ENCODE measurements at places on chromosomes 5 and 9.

GRCh38 chr5:154709368-154710305 lies 45.5 kb upstream of the LARP1 start:
- DNase-seq, result no peak

DNA sequence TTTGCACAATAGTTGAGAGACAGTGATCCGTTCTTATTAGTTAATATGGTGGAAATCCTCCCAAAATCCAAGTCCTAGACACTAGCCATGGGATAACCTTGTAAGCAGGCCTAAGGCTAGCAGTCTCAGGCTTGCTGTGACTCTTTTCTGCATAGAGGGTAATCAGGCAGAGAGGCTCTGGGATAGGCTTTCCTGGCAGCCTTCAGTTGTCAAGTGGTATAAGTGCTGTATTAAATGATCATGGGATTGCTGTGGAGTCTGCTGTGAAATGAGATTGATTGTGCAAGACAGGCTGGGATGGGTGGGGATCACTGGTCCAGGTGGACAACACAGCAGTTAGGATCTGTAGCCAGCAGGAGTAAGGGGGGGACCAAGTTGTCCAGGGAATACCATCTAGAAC lies 416.4 kb downstream of the TLE4 start:
- no peak for DNase-seq

- no peak for DNase-seq
Measured at GRCh38 chr9:123678038-123678877, 251.7 kb downstream of the DENND1A start.

DNA sequence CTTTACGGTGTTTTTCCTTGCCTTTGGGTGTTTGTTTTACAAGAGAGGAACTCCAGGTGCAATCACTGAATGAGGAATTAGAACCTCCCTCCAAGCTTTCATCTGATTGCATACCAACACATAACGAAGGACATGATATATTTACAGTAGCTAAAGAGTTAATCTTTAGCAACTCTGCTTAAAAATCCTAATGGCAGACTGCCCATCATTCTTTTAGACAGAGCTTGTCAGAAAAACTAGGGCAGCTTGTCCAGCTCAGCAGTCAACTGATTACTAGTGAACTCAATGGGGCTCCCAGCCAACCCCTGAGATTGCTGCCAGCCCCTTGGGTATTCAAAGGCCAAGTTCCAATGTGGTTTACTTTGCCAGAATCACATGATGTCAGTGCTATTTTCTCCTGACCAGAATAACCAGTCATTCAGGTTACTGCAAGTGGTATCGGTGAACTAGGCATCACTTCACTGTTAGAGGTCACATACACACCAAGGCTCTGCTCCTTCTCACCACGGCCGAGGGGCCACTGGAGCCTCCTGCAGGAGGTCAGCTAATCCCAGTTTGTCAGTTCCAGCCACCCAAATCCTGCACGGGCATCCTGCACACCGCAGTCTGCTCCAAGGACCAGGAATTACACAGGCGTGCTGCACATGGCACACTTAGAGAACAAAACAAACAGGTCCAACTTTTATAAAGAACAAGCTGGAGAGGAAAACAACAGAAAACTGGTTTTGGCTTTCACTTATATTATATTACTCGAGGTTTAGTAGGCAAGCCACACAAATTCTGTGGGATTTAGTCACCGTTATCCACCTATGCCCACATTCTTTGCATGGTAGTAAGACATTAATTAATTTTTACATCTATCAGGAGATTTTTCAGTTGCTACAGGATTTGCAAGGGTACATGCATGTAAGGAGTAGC lies 62.5 kb downstream of the NFIB start:
- DNase-seq, result no peak

DNA sequence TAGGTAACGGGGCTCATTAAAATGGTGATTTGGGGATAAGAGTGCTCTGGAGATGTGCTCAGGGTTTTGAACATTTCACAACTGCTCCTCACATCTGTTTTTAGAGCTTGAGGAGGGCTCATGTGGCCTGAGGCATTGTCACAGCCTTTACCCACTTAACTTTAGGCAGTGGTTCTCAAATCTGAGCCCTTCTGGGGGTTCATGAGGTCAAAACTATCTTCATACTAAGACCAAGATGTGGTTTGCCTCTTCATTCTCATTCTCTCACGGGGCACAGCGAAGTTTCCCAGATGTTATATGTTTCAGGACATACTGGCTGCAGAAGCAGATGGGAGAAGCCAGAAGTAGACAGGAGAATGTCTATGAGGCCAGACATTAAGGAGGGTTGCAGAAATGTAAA lies 38.4 kb downstream of the STXBP1 start:
- DNase-seq, result no peak

DNA sequence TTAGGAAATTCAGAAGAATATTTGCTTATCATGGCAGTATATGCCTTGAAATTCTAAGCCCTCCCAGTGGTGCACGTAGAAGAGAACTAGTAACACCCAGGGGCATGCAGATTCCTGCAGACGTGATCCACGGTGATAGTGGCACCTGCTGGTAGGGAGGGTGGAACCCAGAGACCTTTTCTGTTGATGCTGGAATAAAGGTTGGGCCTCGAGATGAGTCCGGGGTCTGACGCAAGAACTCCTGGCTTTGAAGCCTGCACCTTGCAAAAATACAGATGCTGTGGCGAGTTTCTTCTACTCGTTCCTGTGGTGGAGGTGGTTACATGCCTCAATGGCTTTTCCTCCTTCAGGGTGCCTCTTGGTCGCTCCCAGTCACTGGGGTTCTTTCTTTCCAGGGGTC lies 39.5 kb upstream of the PHF2 start:
- DNase-seq, result no peak

DNA sequence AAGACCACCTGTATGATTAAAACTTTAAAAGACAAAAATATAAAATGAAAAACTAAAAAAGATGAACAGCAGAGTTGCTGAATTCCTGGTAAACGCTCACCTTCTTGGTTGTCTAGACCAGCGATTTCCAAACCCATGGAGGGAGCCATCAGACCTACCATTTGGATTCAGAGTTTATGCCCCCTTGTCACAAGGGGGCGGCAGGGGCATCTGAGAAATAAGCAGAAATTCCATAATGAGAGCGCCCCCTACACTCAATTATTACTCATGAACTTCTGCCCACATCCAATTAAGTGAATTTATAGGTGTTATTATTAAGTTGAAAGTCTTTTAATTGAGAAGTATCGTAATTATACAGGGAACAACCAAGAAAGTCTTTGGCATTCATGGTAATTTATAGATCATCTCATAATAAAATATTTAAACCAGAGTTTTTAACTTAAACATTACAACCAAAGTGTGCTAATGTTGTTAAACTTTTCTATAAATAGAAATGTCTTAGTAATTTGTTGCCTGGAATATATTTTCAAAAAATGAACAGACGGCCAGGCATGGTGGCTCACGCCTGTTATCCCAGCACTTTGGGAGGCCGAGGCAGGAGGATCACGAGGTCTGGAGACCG lies 35.2 kb upstream of the SPATA31C2 start:
- DNase-seq, result peak; percentile 77

GRCh38 chr5:57277085-57277484 lies 103.2 kb downstream of the GPBP1 start:
- DNase-seq, result no peak

GRCh38 chr9:38118862-38119438 lies 49.9 kb upstream of the SHB start:
- peak; percentile 16 for DNase-seq

DNA sequence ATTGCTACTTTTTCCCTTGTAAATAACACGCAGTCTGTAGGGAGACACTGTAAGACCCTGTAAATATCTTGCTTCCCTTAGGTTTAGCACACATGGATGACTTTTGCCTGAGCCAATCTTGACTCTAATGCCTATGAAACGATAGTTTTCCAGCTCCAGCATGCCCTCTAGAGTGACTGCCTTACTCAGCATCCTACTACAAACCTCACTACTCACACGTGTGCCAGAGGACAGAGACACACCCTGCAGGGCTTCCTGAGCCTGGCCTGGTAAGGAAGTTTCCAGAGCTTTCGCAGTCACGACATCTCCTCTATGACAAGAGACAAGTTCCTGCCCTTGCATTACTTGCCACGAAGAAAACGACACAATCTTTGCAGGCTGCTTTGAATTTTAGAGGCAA lies 138.1 kb downstream of the ATPSCKMT start:
- DNase-seq, result no peak

GRCh38 chr9:92669527-92669889 lies 423 bp downstream of the IPPK start:
- peak; percentile 67 for DNase-seq

DNA sequence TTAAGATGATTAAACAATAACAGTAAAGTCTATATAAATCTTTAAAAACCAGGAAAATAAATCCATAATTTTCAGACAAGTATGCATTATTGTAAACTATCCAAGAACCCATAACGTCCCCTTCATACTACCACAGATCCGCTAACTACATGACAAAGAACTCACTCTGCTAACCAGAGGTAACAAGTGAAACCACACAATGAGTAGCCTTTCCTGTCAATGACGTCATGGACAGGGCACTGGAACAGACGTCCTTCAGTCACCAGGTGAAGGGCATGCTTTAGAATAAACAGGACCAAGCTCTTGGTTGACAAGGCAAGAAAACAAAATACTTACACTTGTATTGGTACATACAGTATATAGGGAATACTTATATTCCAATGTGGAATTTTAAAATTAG lies 45.2 kb downstream of the RNF130 start:
- peak; percentile 28 for DNase-seq

DNA sequence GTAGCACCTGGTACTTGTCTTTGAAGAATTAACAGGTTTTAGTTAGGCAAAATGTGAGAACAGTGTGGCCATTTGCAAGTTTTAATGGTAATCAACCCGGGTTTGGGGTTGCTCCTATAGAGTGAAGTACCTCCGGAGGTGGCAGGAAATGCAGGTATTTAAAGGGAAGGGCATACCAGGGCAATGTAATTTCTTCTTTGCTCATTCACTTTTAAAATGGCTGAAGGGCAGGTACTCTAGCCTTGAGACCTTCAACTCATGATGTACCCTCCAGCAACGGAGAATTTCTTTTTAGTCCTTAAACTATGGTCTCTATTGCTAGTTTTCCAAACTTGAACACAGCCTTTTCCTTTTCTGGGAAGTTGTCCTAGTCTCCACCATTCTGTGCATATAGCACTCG lies 1.3 kb upstream of the HSPA4 start:
- no peak for DNase-seq

- no peak for DNase-seq
Measured at GRCh38 chr9:70954126-70954525, 167.3 kb downstream of the TRPM3 start.

DNA sequence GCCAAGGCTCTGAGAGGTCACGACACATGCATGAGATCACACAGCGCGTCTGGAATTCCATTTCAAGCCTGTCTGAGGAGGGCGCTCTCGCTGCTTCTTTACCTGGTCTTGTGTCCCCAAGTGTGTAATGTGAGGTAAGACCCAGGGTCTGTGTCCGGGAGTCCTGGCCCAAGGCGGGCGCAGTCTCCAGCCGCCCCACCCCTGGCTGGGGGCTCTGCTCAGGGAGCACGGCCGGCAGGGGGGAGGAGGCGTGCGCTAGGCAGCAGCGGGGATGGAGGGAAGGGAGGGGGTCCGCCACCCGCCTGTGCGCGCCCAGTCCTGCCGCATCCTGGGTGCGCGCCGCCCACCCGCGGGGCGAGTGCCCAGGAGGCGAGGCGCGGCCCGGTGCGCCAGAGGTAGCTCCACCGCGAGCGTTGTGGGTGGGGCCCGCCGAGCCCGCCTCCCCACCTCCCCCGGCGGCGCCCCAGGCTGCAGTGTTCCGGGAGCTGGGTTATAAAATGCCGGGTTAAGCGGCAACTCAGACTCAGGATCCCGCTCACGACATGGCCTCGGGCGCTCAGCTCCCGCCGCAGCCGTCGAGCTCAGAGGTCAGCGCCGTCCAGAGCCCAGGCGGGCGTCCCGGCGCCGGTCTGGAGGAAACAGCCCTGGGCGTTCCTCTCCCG lies at the start of gene CCNI2:
TSS of gene CCNI2 (plus strand) at position 473 of the 662 bp plus-strand sequence. CDS start at position 543, 70 bp downstream.
- no peak for DNase-seq

DNA sequence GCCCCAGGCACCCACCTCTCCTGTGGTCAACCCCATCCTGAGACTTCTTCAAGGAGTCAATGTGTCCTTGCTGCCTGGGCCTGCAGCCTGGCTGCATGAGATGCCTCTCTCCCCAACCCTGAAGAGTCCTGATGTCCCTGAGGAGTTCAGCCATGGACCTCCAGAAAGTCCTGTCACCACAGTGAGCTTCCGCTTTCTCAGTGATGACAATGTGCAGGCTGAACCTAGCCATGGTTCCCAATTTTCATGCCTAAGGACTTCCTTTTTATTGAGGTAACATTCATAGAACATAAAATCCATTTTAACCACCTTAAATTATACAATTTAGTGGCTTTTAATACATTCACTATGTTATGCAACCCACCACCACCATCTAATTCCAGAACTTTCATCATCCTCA lies 29.1 kb downstream of the DAP start:
- peak; percentile 70 for DNase-seq

DNA sequence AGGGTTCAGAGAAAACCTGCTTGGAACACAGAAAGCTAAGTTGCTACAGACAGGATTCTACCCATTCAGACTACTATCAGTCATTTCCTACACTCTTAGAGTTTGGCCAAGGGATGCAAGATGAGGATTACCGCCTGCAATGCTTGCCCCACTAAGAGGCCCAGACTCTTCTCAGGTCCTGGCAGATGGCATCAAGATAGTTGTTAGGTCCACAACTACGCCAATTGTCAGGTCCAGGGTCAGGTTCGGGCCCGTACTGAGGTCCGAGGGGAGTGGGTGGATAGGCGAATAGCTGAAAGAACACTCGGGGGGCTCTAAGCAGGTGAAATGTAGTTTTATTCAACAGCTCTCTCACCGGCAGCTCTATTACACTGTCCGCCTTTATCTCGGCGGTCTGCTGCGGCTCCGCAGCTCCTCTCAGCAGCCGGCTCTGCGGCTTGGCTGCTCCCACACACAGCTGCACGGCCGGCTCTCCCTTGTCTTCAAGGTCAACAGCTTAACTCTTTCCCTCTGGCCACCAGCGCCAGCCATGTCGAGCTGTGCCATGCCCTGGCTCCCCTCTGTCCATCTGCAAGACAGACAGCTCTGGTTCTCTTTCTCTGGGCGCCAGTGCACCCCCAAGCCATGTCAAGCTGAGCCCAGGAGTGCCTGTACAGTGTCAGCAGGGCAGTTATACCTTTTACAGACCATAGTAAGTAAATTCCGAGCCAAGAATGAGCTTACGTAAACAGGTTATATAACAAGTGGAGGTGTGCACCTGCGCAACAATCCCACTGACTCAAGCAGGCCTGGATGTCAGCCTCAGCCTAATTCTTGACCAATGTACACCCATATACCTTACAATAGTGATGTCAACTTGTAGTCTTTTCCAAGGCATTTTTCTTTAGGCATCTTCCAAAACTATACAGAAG lies 24.0 kb downstream of the ENC1 start:
- DNase-seq, result no peak

Data from suppressor macrophage (primary cell).